ENCODE measurements at places on chromosomes 7 and 10. TPM values are rescaled to one million over a fixed set of nuclear protein-coding genes. Genes with fewer than 3 reads are reported as not detected.

GRCh38 chr7:121831351-121831750 is 41.6 kb upstream of the PTPRZ1 start:
- H3K27ac ChIP-seq, result no peak overlapping the region
- H3K27me3 ChIP-seq, result no peaks in the 10 kb centered on the region
- DNase-seq, result no peak
- no peak overlapping the region for H3K4me3 ChIP-seq
- no peaks in the 10 kb centered on the region for H3K36me3 ChIP-seq

ITPRID1 gene
- total RNA-seq, result not detected

GRCh38 chr7:142476077-142476476 is 218.2 kb upstream of the PRSS58 start:
- H3K27ac ChIP-seq, result no peak overlapping the region
- H3K4me3 ChIP-seq, result no peak overlapping the region
- no peaks in the 10 kb centered on the region for H3K36me3 ChIP-seq
- no peak for DNase-seq
- no peaks in the 10 kb centered on the region for H3K4me1 ChIP-seq
- H3K27me3 ChIP-seq, result no peaks in the 10 kb centered on the region

DNA sequence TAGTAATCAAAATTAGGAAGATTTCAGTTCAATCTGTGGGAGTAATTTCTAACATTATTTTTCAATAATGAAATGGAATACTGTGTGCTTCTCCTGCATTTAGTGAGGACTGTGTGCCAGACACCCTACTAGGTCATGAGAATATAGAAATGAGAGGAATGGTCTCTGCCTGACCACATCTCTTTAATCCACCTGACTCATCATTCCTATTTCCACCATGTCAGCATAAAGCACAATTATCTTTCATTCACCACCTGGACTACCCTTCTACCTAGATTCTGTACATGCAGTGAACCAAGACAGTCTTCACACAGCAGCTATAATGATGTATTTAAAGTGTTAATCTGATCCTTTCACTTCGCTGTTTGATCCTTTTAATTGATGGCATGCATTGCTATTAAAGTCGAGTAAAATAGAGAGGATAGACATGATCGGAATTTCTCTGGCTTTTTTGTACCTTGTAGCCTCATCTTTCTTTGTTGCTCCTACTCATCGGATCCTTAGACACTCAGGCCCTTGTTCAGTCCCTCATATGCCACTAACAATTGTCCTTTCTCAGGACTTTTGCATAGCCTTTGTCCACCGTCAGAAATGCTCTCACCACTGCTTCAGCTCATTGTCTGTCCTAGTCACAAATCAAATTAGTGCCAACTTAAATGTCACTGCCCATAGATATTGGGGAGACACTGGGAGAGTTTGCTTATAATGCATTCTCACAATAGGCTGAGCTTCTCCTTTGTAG is 1037.1 kb downstream of the REEP3 start:
- DNase-seq, result no peak
- H3K4me3 ChIP-seq, result no peak overlapping the region
- H3K27ac ChIP-seq, result no peak overlapping the region

DNA sequence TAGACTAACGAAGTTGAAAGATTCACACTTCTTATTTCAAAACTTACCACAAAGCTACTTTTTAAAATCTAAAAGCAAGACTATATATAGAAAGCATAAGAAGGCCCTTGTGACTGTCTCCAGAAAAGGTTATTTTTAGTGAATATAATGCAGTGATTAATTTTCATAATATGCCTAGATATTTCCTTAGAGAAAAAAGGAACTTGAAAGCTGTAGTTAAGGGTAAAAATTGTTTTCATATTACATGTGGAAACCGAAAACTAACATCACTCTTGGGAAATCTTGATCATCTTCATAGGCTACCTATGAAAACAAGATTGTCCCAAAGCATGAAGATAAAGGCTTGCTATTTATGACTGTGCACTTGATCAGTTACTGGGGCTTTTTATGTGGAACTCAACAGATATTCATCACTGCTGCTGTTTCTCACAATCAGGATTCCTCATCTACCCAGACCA is 223.2 kb downstream of the SH2D4B start:
- no peaks in the 10 kb centered on the region for H3K4me1 ChIP-seq
- no peak for DNase-seq
- no peak overlapping the region for H3K4me3 ChIP-seq
- H3K36me3 ChIP-seq, result no peaks in the 10 kb centered on the region
- no peaks in the 10 kb centered on the region for H3K27me3 ChIP-seq
- no peak overlapping the region for H3K27ac ChIP-seq

CYCS gene
- total RNA-seq, result 95.4 TPM

GRCh38 chr10:94680544-94680943 is 3.0 kb upstream of the CYP2C18 start:
- no peak for DNase-seq
- H3K36me3 ChIP-seq, result no peaks in the 10 kb centered on the region
- no peaks in the 10 kb centered on the region for H3K4me1 ChIP-seq
- H3K4me3 ChIP-seq, result no peak overlapping the region
- peak overlapping the region; percentile 48 for H3K27ac ChIP-seq
- H3K27me3 ChIP-seq, result no peaks in the 10 kb centered on the region

CPN1 gene
- not detected for total RNA-seq

GRCh38 chr7:77619314-77619713 is 76.9 kb upstream of the RSBN1L start:
- no peak overlapping the region for H3K27ac ChIP-seq
- H3K27me3 ChIP-seq, result no peaks in the 10 kb centered on the region
- no peak for DNase-seq
- H3K36me3 ChIP-seq, result peaks cover 12% of the 10 kb centered on the region
- no peaks in the 10 kb centered on the region for H3K4me1 ChIP-seq
- no peak overlapping the region for H3K4me3 ChIP-seq

SPOCK2 gene
- 2.6 TPM for total RNA-seq

DNA sequence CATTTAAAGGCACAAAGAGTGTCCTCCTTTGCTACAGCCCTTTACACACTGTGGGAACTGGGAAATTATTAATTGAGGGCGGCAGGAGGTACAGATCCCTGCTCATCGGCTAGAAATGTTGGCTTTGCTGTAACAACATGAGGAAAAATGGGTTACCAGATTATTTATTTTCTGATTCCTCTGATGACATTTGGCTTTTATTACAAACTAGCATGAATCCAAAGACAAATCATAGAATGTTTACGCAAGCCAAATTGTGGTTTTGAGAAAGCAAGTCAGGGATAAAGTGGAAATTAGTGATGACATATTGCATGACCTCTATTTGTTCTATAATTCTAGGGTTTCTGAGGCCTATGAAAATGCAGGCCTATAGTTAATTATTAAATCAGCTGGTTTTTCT is 126.1 kb upstream of the TMEM196 start:
- no peaks in the 10 kb centered on the region for H3K27me3 ChIP-seq
- no peak overlapping the region for H3K4me3 ChIP-seq
- H3K27ac ChIP-seq, result no peak overlapping the region
- H3K4me1 ChIP-seq, result peaks cover 4% of the 10 kb centered on the region
- H3K36me3 ChIP-seq, result no peaks in the 10 kb centered on the region

GRCh38 chr7:104371980-104372357 is 43.6 kb downstream of the LHFPL3 start:
- no peak overlapping the region for H3K4me3 ChIP-seq
- no peak overlapping the region for H3K27ac ChIP-seq
- no peaks in the 10 kb centered on the region for H3K27me3 ChIP-seq

- no peaks in the 10 kb centered on the region for H3K27me3 ChIP-seq
- H3K4me1 ChIP-seq, result peaks cover 5% of the 10 kb centered on the region
- no peak overlapping the region for H3K4me3 ChIP-seq
Measured at GRCh38 chr10:8586504-8586903, 532.0 kb downstream of the GATA3 start.

NPY4R gene
- not detected for total RNA-seq

MKI67 gene
- total RNA-seq, result 50.8 TPM

SPACDR gene
- not detected for total RNA-seq

JCAD gene
- total RNA-seq, result 0.91 TPM

GRCh38 chr7:45601816-45602540 is 27.8 kb downstream of the ADCY1 start:
- DNase-seq, result no peak
- no peak overlapping the region for H3K4me3 ChIP-seq
- no peaks in the 10 kb centered on the region for H3K36me3 ChIP-seq
- H3K4me1 ChIP-seq, result no peaks in the 10 kb centered on the region

DNA sequence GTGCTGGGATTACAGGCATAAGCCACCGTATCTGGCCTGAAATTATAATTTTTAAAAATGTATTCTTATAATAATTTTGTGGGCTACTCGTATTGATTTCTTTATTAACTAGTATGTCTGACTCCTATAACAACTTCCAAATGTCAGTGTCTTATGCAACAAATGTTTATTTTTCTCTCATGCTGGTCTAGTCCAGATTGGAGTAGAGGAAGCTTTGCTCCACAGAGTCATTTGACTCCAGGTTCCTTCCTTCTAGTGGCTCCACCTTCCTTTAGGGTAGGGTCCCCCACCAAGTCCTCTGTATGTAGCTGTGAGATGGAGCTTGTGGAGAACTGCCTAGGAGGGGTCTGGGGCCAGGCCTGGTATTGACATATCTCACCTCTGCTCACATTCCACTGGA is 8.7 kb downstream of the CEP55 start:
- H3K36me3 ChIP-seq, result no peaks in the 10 kb centered on the region
- no peak for DNase-seq
- no peaks in the 10 kb centered on the region for H3K4me1 ChIP-seq
- H3K4me3 ChIP-seq, result no peak overlapping the region
- no peaks in the 10 kb centered on the region for H3K27me3 ChIP-seq
- no peak overlapping the region for H3K27ac ChIP-seq

DNA sequence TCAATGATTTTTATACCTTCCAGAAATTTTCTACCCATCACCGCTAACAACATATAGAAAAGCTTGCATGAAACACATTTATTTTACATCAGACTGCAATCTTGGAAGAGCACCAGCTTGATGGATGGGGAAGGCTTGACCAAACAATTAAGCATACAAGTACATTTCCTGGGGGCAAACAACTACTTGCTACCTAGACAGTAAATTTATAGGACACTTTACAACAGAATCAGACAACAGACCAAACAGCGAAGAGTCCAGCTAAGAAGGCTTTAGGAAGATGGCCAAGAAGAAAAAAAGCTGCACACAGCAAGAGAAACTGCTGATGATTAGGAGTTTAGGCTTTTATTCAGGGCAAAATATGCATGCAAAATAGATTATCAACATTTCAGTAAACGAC is 8.0 kb downstream of the AASS start:
- H3K4me3 ChIP-seq, result no peak overlapping the region
- H3K27ac ChIP-seq, result no peak overlapping the region
- H3K27me3 ChIP-seq, result no peaks in the 10 kb centered on the region
- peaks cover 12% of the 10 kb centered on the region for H3K36me3 ChIP-seq
- no peak for DNase-seq
- peaks cover 11% of the 10 kb centered on the region for H3K4me1 ChIP-seq

- no peak overlapping the region for H3K4me3 ChIP-seq
- no peaks in the 10 kb centered on the region for H3K27me3 ChIP-seq
Measured at GRCh38 chr10:124341768-124342135, 77.0 kb downstream of the OAT start.

DNA sequence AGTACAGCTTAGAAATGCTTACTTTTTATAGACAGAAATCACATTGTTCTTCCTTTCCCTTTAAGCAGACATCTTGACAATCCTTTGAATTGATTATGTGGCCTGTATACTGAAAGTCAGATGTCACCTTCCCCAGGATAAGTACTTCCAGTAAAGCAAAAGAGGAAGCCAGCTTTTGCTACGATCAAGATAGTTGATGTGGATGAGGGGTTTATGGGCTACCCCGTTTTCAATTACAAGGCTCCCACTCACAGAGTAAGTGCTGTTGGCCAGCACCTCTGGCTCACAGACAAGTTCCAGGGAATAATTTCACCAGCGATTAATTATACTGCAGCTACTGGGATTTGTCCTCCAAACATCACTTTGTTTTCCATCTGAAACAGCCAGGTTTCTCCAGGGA is 95.1 kb upstream of the SAMD8 start:
- H3K4me3 ChIP-seq, result no peak overlapping the region
- H3K27me3 ChIP-seq, result no peaks in the 10 kb centered on the region
- H3K36me3 ChIP-seq, result no peaks in the 10 kb centered on the region
- no peak for DNase-seq

SUFU gene
- total RNA-seq, result 5.0 TPM

ADO gene
- total RNA-seq, result 13.1 TPM

GRCh38 chr10:21522631-21523406 is 2.7 kb downstream of the SKIDA1 start:
- no peaks in the 10 kb centered on the region for H3K36me3 ChIP-seq
- no peak overlapping the region for H3K27ac ChIP-seq
- no peak overlapping the region for H3K4me3 ChIP-seq
- peaks cover 18% of the 10 kb centered on the region for H3K27me3 ChIP-seq

DNA sequence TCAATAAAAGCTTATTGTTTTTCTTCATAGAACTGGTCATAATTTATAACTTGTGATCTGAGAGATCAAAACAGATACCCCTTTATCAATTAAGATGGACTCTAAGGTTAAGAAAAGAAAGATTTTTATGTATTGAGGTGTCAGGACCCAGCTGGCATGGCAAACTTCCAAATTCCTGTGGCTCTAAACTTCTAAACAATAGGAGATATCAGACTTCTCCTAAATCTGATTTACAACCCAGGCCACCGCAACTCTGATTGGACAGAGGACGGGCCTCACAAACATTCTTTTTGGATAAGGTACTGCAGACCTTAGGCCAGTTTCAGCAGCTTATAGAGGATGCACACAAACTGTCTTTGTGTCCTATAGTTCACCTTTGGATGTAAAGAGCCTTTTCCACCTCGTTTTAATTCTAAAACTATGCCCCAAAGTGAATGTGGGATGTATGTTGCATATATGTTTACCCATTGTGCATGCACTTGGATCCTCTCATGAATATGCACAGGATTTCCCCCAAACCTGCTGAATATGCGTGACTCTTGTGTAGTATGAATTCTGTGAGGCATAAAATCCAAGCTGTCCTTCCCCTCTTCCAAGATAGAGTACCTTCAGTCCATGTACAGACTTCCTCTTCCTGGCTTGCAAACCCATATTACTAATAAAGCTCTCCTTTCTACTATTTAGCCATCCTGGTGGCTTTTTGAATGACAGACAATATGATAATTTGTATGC is 69.0 kb downstream of the ELMO1 start:
- no peaks in the 10 kb centered on the region for H3K27me3 ChIP-seq
- DNase-seq, result no peak
- no peaks in the 10 kb centered on the region for H3K4me1 ChIP-seq
- H3K36me3 ChIP-seq, result no peaks in the 10 kb centered on the region
- H3K27ac ChIP-seq, result no peak overlapping the region

SLC25A40 gene
- 8.3 TPM for total RNA-seq

- DNase-seq, result no peak
- H3K27me3 ChIP-seq, result no peaks in the 10 kb centered on the region
- H3K27ac ChIP-seq, result no peak overlapping the region
- no peaks in the 10 kb centered on the region for H3K4me1 ChIP-seq
- no peak overlapping the region for H3K4me3 ChIP-seq
Measured at GRCh38 chr7:126453104-126453503, 799.6 kb downstream of the GRM8 start.

DNAJC1 gene
- 84.8 TPM for total RNA-seq

DNA sequence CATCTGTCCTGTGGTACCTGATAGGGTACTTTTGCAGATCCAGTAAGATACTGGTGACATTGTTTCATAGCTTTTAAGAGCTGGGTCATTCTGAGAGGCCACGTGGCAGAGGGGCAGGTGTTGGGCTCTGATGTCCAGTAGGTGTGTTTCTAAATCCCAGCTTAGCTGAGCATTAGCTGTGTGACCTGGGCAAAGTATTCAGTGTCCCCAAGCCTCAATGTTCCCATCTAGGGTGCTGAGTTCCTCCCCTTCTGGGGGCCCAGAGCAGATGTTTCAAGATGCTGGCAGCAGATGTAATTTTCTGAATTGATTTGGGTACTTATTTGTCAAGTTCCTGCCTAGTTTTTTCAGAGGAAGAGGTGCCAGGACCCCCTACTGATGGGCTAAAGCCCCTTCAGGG is 52.9 kb downstream of the NEURL1 start:
- peaks cover 10% of the 10 kb centered on the region for H3K4me1 ChIP-seq
- H3K27me3 ChIP-seq, result no peaks in the 10 kb centered on the region
- no peaks in the 10 kb centered on the region for H3K36me3 ChIP-seq
- no peak overlapping the region for H3K4me3 ChIP-seq
- DNase-seq, result no peak
- no peak overlapping the region for H3K27ac ChIP-seq

All from esophagus squamous epithelium (tissue), 5 donors.